Lung (tissue), 17 donors: ENCODE measurements at places on chromosomes 5 and 9.

- peak; percentile 85 for DNase-seq
These were observed 1037.3 kb upstream of the ACO1 start for GRCh38 chr9:31347082-31347617.

DNA sequence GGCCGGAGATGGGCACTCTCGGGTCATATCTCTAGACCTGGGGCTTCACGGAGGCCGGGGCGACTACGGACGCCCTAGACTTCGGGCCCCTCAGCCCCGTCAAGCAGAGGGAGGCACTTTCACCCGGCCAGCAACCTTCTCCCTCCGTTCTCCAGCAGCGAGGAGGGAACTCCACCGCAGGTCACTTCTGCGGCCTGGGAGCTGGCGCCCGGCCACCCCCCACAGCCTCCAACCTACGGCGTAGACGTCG is 201 bp downstream of the DOLK start:
- DNase-seq = no peak

GRCh38 chr5:71932655-71933338 is 174.5 kb upstream of the MAP1B start:
- DNase-seq = peak; percentile 63

DNA sequence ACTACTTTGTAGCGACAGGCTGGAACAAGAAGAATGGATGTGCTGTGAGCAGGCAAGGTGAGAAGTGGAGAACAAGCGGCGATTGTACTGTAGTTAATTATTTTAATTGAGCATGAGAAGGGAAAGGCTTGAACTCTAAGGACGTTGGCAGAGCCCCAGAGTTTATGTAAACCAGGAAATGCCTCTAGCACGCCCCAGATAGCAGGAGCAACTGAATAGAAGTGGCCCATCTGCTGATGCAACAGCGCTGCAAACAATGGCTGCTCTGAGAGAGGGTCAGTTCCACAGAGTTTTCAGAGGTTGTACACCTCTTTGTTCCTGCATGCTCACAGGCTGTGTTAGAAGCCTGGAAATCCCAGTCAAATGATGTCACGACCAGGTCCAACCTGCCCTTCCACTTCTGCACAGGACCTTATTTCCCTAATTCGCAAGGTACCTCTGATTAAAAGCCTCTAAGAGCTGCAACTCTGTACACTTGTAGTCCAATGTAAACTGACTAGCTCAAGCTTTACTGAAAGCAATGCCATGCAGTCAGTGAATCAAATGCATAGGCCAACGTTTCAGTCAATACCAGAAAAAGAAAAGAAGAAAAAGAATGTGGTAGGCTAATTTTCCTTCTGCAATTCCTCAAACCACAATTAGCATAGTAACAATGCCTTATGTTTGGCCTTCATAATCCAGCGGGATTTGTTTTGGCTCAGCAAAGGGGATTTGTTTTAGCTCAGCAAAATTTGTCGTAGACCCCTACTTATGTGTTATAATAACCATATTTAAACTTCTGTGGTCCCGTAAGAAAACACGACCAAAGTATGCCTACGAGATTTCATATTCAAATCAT is 119.6 kb upstream of the RETREG1 start:
- peak; percentile 95 for DNase-seq

DNA sequence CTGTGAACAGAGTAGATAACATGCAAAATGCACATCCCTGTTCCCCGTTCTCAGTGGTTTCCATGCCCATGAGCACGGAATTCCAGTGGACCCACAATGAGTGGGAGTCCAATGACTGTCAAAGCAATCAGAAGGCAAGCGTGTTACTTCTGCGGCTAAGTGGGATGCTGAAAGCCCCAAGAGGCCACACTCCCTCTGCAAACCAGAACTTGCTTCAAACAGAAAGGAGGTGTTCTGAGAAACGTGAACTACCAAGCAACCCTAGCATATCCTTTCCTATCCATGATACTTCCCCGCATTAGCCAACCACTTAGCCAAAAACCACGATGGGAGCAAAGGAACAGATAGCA is 21.7 kb upstream of the MVB12B start:
- no peak for DNase-seq

DNA sequence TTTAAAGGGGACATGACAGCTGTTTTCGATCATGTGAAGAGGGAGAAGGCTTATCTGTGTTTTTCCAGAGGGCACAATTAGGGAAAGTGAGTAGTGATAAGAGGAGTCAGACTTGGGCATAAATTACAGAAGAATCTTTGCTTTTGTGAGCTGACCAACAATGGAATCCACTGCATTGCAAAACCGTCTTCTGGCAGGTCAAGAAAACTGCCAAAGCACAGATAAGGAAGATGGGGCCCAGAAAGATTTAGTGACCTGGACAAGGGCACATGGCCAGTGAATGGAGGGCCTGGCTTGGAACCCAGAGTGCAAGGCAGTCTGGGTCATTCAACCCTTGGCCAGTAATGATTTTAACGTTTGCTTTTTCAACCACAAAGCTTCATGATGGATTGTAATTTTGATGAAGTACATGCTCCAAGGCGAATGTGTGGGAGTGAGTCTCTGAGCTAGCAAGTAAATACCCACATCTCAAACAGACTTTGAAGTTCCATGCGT is 153.2 kb upstream of the MAST4 start:
- peak; percentile 95 for DNase-seq

GRCh38 chr5:32020271-32020670 is 153.8 kb downstream of the GOLPH3 start:
- no peak for DNase-seq

GRCh38 chr5:132300577-132301343 is 6.6 kb downstream of the SLC22A4 start:
- DNase-seq = no peak

GRCh38 chr9:114638404-114638803 is 19.2 kb downstream of the TEX53 start:
- no peak for DNase-seq

- DNase-seq = peak; percentile 93
These were observed at the start of gene RAD50 for GRCh38 chr5:132556763-132557477. Gene RAD50, plus strand, starts transcription at chr5:132556977. Its CDS starts 348 bp downstream, at chr5:132557325.

- no peak for DNase-seq
These were observed 15.9 kb upstream of the CDKN2AIPNL start for GRCh38 chr5:134427540-134428041.

GRCh38 chr9:21762064-21762463 is 40.4 kb upstream of the MTAP start:
- DNase-seq = no peak

GRCh38 chr5:115184770-115185169 is 15.1 kb upstream of the TRIM36 start:
- no peak for DNase-seq

DNA sequence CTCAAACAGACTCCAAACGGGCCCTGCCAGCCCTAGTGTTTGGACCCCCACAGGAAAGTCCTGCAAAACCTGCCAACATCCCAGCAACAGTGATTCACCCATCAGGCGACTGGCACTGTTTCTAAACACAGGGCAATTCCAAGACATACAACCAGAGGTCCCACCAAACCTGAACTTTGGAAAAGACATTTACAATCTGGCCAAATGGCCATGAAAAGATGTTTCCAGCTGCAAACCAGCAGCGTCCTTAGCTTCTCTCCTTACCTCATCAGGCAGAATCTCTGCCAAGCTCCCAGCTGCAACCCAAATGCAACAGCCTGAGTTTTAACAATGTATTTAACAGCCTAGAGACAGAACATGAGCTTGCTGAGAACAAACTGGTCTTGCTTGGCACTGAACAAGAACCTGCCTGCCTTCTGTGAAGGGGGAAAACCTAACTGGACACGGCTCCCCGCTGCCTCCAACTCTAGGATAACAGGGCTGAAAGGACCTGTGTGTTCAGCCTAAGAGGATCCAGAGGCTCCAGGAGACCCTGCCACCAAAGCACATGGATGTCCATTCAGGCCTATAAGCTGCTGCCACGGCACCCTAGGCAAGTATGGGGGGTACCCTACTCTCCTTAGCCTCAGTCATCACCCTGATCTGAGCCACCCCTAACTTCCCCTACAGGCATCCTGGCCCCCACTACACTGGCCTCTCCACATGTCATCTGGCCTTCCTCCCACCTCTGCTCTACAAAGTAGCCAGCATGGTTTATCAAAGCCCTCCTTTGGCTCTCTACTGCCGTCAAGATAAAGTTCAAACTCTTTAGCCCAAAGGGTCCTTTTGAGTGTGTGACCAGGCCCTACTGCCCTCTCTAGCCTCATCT is 5.6 kb downstream of the P4HA2 start:
- DNase-seq = peak; percentile 97

GRCh38 chr9:106107716-106108115 is 413.4 kb downstream of the TMEM38B start:
- no peak for DNase-seq

GRCh38 chr9:122239722-122240121 is 11.0 kb upstream of the LHX6 start:
- DNase-seq = no peak

DNA sequence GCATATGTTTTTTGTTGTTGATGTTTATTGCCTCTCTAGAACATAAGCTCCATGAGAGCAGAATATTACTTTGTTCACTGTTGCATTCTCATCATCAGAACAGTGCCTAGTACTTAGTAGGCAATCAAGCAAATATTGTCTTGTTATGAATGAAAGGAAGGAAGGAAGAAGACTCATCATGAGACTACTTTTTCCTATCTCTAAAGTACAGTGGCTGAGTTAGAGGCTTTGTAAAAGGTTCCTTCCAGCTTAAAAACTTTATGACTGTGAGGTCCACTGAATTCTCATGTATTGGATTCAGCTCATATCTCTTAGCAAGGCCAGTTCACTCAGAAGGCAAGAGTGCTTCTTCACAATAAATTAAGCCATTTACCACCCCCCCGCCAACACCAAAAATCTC is 171.8 kb upstream of the NR3C1 start:
- DNase-seq = no peak

GRCh38 chr5:98651715-98652114 is 121.7 kb upstream of the RGMB start:
- no peak for DNase-seq

- peak; percentile 13 for DNase-seq
These were observed 14.8 kb downstream of the FCN1 start for GRCh38 chr9:134902936-134903335.

GRCh38 chr9:15298362-15298761 is 8.7 kb downstream of the TTC39B start:
- no peak for DNase-seq

DNA sequence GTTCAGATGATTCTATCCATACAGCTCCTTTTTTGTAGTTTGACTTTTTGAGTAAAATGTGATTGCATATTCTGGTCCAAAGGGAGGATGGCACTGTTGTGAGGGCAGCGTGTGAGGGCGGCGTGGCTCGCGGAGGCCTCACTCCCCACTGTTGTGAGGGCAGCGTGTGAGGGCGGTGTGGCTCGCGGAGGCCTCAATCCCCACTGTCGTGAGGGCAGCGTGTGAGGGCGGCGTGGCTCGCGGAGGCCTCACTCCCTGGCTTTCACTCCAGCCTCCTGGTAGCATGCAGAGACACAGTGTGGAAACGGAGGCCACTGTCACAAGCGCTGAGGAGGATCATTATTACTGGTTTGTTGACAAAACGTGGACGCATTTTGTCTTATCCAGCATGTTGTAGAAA is 79.0 kb downstream of the EHMT1 start:
- DNase-seq = no peak

GRCh38 chr5:2201011-2201410 is 318.3 kb upstream of the IRX4 start:
- no peak for DNase-seq

GRCh38 chr5:115375893-115376292 is 79.4 kb upstream of the CCDC112 start:
- DNase-seq = no peak

DNA sequence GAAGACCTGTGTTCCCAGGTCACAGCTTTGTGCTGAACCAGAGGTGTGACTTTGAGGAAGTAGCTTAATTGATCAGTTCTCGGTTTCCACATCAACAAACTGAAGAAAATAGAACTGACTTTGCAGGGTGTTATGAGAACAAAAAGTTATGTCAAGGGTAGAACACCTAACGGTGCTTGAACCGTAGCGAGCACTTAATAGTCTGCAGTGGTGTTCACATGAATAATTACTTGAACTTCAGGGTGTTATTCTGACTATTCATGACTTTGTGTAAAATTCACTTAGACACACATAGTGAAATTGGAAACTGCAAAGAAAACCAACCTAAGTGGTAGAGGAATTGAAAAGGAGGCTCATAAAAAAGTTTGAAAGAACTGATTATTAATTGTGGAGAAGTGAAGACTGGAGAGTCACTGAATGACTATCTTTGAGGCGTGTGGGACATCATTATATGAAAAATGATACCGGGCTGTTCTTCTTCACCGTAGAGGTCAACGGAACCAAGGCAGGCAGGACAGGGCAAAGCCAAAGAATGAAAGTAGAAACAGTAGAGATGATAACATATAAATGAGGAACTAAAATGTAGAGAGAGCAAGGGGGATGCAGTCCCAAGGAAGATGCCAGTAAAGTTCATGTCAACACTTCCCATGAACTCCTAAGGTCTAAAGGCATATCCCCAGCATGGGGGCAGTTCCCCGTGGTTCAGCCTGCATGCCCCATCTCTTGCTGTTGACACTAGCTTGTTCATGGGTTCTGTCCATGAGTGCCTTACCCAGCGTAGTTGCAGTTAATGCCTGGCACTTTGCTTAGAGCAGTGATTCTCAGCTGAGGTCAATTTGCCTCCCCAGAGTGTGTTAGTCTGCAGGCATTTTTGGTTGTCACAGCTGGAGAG is 118.7 kb downstream of the ZNF462 start:
- DNase-seq = no peak

DNA sequence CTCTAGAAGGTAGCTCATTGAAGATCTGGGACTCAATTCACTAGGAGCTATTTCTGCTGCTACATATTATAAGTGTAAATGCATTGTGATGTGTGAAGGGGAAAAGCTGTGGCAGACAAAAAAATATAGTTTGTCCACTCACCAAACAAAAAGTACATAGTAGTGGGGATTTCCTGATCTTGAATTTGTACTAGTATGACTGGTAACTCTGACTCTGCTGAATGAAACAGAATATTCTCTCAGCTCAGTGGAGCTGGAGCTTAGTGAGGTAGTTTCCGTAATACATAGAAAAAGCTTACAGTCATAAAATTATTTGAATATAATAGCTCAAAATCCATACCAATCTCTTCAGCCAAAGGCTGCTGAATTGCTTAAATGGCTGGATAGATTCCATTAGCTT is 455.6 kb upstream of the CD180 start:
- DNase-seq = no peak
